IPS DF 6.9 (cell line): ENCODE measurements at places on chromosomes 2 and 18.

DNA sequence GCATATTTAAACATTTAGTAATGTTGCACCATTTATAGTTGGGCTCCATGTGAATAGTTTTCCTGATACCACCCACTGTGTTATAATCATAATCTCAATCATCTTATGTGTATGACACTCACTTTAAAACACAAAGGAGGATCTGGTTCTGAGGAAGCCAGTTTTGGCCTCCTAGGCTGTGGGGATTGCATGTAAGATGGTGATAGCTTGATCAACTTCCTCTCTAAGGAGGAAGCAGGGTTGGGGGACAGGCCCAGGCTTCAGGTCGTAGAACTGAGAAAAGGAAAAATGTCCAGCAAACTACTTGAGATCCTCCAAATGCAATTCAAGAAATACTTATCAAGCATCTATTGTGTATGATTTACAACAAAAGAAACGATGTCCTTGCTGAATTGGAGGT is 4.9 kb upstream of the PPM1B start:
- no peak for DNase-seq

- DNase-seq, result no peak
Observed at GRCh38 chr2:96538487-96539214, 2.1 kb downstream of the ARID5A start.

GRCh38 chr2:42928161-42928691 is 135.8 kb upstream of the HAAO start:
- no peak for DNase-seq

- DNase-seq, result no peak
Observed at GRCh38 chr2:60439219-60439974, 114.1 kb downstream of the BCL11A start.

DNA sequence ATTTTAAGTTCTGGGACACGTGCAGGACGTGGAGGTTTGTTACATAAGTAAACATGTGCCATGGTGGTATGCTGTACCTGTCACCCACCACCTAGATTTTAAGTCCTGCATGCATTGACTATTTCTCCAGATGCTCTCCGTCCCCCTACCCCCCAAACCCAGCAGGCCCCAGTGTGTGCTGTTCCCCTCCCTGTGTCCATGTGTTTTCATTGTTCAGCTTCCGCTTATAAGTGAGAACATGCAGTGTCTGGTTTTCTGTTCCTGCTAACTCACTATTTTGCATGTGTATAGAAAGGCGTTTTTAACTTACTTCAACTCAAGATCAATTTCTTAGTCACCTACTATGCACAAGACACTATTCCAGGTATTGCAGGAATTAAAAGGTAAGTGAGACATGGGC is 128.0 kb downstream of the PLCL1 start:
- DNase-seq, result no peak

DNA sequence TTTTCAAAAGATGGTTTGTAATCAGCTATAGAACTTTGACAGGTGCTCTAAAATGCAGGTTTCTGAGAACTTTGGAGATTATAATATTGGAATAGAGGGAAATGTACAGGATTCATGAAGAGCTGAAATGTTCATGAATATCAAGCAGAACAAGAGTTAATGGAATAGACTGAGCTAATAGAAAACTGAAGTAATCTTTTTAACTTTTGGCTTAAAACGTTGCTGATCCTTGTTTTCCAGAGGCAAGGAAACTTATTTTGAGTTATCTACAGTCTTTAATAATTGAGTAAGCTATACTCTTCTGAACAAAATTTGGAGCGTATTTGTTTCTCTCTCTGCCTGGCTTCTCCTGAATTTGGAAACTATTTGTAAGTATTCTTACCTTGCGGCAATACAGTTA is 10.8 kb upstream of the IL18RAP start:
- DNase-seq, result no peak

DNA sequence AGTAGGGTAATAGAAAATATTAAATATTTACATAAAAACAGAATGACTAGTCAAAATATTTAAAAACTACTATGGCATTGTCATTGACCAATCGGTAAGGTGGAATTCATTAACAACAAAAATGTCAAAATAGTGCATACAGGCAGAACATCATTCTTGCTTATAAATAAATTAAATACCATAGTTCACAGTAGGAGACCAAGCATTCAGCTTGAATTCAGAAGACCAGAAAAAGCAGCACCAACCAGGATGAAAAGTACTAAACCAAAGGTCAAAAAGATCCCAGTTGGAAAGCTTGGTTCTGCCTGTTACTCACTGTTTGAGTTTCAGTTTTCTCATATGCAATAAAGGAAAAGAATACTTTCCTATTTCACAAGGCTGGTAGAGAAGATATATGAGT is 244.3 kb downstream of the OSR1 start:
- DNase-seq, result no peak

GRCh38 chr2:3492951-3493614 is 26.2 kb downstream of the ADI1 start:
- DNase-seq, result no peak

DNA sequence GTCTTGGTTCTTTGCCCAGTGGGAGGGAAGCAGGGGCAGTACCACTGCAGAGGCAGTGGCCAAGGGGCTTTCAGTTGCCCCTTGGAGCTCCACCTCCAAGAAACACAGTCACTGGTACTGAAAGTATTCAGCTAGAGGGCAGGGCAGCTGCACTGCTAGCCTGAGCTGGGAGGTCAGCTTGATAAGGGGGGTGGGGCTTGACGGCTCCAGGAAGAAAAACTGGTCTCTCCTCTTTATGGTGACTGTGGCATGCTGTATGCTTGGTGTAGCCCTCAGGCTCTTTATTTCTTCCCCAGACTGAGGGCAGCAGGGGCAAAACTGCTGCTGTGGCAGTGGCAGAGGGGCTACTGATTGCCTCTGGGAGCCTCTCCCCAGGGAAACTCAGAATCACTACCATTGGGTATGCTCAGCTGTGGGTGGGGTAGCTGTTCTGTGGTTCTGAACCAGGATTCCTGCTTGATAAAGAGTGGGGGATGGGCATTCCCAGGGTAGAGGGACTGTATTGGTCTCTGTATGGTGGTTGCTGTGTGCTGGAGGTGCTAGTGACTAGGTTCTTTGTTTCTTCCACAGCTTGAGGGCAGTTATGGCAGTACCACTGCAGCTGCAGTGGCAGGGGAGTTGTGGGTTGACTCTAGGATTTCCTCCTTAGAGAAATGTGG is 134.6 kb upstream of the SCN7A start:
- no peak for DNase-seq

DNA sequence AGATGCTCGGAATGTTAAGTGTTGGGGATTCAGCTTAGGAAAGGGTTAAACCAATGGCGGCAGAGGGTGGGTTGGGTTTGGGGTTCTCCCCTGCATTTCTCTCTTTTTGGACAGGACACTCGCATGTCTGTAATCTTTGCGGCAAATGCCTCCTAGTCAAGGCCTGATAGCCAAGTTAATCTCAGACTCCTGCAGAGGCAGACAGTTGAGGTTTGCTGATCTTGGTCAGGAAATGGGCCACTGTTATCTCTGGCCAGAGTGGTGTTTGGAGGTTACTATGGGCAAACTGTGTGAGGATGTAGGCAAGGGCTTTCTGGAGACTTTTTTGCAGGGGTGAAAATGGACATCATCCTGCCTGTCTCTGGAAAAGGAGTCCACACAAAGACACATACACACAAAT is 188.8 kb downstream of the SETBP1 start:
- no peak for DNase-seq

DNA sequence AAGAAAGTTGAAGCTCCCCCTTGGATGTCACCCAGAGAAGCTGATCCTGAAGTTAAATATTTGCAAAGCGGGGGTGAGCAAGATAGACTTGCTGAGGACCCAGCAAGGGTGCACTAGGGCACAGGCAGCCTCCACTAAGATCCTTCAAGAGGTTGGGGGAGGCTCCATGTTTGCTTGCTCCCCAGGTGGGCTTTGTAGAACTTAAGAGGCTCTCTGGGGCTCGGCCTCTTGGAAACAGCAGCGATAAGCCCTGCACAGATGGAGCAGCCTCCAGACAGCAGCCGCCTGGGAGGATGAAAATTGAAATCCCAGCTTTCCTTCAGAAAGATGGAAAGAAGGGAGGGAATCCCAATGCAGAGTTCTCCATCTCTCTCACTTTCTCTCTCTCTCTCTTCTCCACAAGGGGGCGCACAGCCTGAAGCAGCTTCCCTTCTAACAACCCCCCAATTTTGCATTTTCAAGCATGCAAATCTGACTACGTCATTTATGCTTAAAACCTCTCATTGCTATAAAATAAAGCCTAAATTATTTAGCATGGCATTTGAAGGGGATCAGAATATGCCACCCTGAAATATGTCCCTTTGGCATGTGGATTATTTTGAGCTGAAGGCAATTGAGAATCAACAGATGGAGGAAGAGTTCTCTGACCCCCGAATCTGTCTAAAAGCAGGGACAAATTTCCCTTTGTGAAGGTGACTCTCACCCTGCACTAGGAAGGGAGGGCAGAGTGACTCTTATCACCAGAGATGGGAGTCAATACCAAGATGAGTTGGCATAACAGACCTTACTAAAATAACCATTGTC is 185.7 kb upstream of the KLHL29 start:
- no peak for DNase-seq

GRCh38 chr2:82084679-82085392 is 1780.3 kb upstream of the LRRTM1 start:
- no peak for DNase-seq

DNA sequence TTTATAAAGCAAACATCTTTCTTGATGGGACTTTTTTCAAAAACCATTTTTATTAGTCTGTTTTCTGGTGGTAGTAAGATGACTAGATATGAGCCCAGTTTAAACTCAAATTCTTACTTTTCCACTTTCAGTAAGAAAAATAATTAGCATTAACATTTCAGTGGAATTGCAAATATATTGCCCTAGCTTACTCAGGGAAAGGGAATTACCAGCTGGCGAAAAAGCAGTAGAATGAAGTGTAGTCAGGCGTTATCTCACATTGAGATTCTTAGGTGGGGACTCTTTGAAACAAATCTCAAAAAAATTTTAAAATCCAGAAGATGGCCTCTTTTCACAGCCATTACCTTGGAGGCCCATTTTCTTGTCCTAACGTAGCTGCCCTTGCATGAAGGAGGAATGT is 65.8 kb downstream of the CRIM1 start:
- DNase-seq, result no peak

GRCh38 chr2:224817676-224818075 is 101.5 kb upstream of the CCDC195 start:
- no peak for DNase-seq

- no peak for DNase-seq
Observed at GRCh38 chr2:172395503-172395902, 31.9 kb upstream of the ITGA6 start.

DNA sequence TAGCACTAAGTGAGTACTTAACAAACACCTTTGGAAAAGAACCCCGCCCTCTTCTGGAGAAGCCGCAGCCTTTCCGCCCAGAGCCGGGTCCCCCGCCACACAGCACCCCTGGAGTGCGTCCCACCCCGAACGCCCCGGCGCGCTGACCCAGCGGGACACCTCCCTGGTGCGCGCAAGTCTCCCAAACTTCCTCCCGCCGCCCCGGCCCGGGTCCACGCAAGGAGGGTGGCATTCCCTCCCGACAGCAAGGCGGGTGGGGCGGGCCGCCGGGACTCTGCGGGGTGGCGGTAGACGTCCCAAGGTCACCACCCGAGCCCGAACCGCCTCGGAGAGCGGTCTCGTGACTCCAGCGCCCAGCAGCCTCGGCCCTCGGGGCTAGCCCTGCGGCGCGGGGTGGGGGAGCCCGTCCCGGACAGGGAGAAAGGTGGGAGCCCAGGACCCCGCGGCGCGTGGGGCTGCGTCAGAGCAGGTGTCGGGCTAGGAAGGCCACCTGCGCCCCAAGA is 598 bp downstream of the CCDC93 start:
- DNase-seq, result no peak

GRCh38 chr2:176106581-176107539 is at the start of gene HOXD11:
TSS of gene HOXD11 (plus strand) at chr2:176107280. CDS start at chr2:176107356, 76 bp downstream.
- DNase-seq, result no peak

DNA sequence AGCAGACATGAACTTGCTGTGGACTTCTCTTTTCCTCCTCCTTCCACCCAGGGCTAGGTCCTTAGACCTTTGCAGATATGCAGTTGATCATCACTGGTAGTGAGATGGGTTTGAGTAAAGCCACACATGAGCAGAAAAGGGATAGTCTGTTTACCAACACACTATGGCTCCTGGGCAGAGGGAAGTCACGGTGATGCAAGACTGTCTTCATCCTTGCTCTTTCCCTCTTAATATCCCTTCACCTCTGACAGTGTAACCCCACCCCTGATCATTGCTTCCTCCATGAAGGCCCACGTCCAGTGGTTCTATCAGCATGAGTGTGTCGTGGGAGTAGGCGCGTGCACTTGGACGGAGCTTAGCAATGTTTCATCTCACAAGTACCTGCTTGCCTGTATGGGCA is 188.7 kb downstream of the SMAD7 start:
- no peak for DNase-seq

DNA sequence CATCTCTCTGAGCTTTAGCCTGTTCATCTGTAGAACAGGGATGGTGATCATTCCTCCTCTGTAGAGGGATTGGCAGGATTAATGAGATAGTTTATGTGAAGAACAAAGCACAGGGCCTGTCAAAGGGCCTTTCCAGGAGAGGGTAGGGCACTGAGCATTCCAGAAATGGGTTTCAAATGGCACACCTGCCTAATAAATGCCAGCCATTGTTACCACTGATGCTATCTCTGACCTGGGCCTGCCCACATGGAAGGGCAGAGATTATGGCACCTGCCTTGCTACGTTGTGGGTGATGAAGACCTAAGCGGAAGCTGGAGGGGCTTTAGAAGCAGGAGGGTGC is 31.0 kb upstream of the GMPPA start:
- DNase-seq, result no peak
